ENCODE measurements at places on chromosomes 2 and 18. TPM values are rescaled to one million over a fixed set of nuclear protein-coding genes. Genes with fewer than 3 reads are reported as not detected.

Gene SMC6
- total RNA-seq = 35.6 TPM

Gene DYNAP
- not detected for total RNA-seq

Gene ANKRD62
- total RNA-seq = not detected

Gene CNDP1
- total RNA-seq = not detected

Gene STAT4
- 0.71 TPM for total RNA-seq

Gene FLACC1
- 0.39 TPM for total RNA-seq

Gene AFF3
- total RNA-seq = not detected

Gene SLC4A5
- total RNA-seq = 0.17 TPM

Gene TDRD15
- total RNA-seq = not detected

Gene LYPD6B
- 7.7 TPM for total RNA-seq

DNA sequence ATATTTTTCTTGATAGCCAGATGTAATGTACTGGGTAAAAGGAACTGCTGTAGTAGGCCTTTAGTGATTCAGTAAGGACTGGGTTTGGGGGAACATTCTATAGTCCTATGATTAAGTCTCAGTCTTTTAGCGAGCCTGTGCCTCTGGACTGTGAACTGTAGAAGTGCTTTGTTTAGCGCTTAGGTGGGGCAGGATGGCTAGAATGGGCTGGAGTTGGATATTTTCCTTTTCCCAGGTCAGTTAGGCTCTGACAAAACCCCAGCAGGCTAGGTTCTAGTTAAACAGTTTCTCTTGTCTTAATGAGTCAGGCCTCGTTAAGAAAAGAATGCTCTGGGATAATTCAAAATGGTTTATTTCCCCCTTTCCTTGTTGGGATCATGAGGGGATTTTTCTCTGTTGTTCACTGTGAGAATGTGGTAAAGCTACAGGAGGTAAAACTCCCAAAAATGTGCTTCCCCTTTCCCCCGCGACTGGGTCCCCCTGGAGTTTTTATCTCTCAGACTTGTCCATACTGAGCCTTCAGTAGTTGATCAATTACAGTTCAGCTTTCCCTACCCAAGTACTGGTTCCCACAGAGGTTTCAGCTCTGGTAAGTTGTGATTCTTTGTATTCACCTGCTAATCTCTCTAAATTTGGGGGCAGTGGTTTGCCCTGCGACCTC is 31.5 kb downstream of the EHBP1 start:
- no peak for DNase-seq

- DNase-seq = no peak
Observed at GRCh38 chr2:8597559-8598225, 84.2 kb upstream of the ID2 start.

GRCh38 chr2:59339121-59339836 is 1098.2 kb upstream of the FANCL start:
- DNase-seq = no peak

DNA sequence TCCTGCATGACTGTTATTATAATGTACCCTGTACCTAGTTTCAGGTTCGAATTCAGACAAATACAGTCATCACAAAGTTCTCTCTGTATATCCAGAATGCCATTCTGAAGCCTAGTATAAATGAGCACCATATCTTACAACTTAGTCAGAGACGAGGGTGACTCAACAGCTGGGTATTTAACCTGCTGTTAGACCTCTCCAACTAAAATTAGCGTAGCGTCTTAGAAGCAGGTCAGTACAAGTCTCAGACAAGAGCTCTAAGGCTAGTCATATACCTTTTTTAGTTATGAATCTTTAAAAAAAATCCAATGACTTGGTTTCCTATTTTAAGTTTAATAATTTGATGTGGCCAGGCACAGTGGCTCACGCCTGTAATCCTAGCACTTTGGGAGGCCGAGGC is 74.1 kb downstream of the CABYR start:
- peak; percentile 99 for DNase-seq

DNA sequence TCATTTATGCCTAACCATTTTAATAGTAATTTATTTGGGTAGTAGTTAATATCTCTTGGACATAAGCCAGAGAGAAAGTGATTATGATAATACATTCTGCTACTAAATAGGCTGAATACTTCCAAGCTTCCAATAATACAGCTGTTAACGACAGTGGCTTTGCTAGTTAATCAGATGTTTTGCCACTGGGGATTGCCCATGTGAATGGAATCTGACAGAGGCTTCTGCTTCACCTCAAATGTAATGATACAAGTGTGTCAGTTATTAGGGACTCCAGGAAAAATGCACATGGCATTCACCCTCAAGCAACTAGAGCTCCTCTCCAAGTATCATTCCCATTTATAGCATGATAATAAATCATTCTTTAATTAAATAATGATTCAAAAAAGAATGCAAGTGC is 185.0 kb upstream of the TMEFF2 start:
- no peak for DNase-seq

GRCh38 chr2:59301466-59302402 is 1060.6 kb upstream of the FANCL start:
- DNase-seq = peak; percentile 72

- DNase-seq = peak; percentile 72
Observed at GRCh38 chr2:204491528-204491927, 53.7 kb upstream of the PARD3B start.

DNA sequence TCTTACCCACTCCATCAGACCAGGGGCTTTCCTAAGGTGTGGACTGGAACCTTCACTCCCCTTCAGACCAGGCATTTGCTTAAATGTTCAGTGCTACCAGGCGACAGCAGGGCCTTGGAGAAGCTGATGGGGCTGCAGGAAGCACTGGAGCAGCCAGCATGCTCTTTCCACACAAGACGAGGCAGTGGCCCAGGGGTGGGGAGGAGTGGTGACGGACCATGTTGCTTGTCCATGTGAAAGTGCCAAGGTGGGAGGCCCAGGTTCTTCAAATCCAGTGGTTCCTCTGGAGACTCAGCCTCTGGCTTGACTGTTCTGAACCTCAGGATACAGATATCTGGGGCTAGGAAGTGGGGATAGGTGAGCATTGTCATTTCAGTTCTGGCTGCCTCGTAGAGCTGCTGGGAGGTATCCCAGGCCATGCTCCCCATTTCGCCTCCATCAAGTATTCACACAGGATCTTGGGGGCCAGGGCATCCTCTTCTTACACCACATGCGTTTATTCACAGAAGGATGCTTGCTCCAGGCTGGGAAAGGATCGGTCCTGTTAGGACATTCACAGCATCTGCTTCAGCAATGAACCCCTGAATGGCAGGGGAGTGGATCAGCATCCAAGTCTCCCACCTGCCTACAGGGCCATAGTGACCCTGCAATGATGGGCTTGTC is 62.2 kb downstream of the SFXN5 start:
- no peak for DNase-seq

DNA sequence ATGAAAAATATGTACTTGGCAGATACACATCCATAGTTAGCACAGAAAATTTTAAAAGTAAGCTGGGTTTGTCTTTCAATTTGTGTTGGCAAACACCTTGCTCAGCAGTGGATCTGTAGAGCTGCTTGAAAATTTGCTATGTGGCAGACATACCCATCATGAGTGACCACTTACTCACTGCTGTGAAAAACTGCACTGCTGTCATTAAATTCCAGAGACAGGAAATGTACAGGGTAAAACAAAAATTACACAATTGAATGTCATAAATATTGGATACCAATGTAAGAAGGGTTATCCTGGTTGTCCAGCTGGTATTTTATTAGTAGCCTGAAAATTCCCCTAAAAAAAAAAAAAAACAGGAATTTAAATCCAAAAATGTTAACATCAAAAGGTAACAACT is 24.5 kb downstream of the NIF3L1 start:
- no peak for DNase-seq

DNA sequence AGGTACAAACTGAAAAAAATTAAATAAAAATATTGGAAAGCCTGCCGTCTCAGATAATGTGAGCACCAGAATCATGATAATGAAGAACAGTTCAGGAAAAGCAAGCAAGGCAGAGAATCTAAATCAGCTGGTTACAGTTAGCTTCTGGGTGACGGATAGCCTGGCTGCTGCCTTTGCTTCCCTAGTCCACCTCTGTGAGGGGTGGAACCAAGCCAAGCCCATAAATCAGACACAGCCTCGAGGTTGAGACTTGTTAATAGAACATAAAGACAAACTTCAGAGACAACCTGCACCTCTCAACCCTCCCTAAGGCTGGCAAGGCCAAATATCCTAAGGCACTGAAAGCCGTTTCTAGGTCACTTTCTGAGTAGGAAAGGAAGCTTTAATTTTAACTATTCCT is 334.7 kb upstream of the SLC39A10 start:
- DNase-seq = peak; percentile 27

GRCh38 chr2:177972123-177972522 is 100.5 kb downstream of the PDE11A start:
- DNase-seq = no peak
